ENCODE measurements at places on chromosomes 7 and 10.

DNA sequence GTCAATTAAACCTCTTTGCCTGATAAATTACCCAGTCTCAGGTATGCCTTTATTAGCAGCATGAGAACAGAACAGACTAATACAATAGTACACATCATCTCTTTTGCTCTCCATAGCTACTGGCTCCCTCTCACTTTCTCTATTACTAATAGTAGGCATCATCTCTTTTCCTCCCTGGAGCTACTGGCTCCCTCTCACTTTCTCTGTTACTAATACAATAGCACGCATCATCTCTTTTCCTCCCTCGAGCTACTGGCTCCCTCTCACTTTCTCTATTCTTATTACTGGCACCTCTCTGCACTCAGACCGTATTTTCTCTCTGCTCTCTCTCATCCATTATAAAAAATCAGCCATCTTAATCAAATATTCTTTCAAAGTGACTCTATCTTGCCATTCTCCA is 37.1 kb downstream of the SLC25A13 start:
- no peak for DNase-seq

DNA sequence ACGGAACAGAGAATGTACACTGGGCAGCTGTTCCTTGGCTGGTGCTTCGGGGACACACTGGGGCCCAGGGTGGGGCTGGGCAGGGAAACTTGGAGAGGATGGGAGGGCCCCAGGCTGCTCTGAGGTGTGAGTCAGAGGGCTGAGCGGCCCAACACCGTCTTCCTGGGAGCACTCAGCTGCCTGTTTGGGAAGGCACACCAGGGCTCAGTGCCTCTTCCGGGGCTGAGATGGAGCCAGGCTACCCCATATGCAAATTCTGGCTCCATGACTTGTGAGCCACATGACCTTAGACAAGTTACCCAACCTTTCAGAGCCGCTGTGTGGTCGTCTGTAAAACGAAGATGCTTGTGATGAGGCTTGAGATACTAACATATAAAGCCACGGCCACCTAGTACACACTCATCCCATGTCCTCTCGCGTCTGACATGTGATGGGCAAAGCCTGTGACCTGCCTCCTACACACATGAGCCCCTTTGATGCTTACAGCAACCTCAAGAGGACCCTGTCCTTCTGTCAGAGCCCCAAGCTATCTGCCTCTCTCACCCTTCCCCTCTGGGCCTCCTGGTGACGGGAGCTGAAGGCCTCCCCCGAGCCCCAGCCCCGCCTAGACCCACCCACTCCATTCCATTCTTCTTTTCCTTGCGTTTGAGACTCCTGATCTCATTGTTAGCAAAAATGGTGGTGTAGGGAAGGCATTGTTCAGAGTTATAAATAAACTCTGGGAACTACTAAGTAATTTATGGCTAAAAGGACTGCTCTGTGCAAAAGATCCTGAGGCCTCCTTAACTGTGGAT is 26.1 kb downstream of the KLRG2 start:
- no peak for DNase-seq

- no peak for DNase-seq
Observed at GRCh38 chr10:62665771-62666170, 138.7 kb upstream of the ADO start.

DNA sequence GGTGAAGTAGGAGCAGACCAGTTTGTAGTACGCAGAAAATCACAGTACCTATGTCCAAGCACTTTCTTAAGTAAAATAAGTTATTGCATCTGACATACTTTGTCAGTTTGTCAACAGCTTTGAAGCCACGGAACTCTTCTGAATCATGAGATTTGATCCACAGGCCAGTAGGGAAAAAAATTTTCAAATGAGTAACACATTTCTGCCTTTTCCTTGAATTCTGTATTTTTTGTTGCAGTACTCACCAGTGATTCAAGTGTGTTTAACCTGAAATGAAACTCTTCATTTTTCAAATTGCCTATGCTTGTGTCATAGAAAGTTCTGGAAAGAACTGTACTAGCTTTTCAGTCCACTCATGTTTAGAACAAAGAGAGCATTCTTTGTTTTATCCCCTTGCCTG is 337.7 kb downstream of the GATA3 start:
- DNase-seq = no peak

DNA sequence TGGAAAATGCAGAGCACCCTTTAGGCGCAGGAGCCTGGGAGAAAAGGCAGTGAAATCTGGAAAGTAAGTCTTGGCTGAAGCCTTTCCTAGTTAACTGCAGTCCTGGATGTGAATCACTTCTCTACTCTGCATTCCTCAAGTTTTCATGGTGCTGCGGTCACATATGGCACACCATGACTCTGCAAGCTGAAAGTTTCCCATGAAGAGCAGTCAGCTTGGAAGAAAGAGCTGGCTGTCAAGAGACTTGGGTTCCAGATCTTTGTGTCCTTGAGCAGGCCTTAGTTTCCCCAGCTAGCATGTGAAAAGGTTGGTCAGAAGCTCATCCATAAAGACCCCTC is 548.3 kb downstream of the SORCS3 start:
- no peak for DNase-seq

DNA sequence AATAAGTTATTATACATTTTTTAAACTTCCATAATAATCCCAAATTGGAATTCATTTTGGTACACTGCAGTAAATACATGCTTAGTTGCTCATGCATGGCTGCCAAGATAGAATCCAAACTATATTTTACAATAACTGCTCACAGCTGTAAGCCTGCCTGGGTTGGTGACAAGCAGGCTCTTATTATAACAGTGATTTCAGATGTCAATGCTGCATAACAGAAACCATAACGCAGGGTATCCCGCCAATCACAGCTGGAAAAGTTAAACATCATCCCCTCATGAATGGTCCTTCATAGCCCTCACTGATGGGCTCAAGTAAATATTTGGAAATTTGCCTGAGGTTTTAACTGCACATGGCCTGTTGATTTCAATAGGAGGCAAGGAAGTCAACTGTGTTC is 149.8 kb downstream of the AMPH start:
- DNase-seq = no peak

GRCh38 chr7:93515144-93515543 is 59.4 kb downstream of the CALCR start:
- DNase-seq = no peak

GRCh38 chr7:96219378-96220130 is 102.3 kb downstream of the SLC25A13 start:
- DNase-seq = no peak

- no peak for DNase-seq
Observed at GRCh38 chr7:46247664-46248063, 326.6 kb upstream of the IGFBP3 start.

- no peak for DNase-seq
Observed at GRCh38 chr7:126657599-126658358, 595.0 kb downstream of the GRM8 start.

DNA sequence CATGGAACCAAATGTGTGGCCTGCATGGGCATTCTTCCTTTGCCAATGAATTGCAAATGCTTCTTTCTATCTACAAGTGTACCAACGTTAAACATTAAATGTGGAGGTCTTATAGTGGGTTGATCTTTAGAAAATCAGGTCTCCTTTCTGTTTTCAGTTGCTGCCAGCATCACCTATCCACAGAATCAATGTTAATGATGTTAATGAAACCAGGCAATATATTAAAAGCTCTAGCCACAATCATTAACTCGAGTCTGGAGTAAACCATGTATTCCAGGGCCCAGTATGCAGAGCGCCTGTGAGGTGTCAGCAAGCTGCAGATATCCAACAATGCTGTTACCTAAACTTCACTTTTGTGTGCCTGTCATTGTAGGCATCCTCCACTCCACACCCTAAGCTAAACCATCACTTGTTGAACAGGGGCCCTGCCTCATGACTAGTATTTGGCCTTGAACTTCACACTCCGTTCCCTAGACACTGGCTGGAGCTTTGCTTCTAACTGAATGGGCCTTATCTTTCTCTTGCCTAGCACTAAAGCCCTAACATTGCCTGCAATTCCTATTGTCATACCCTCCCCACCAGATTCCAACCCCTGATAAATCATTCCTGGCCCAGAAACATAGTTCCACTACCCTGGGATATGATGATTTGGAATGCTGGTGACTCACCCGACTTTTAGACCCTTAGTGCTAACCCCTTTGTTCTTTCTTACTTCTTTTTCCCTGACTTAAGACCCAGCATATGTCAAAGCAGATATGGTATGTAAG is 24.3 kb upstream of the ITGB8 start:
- no peak for DNase-seq

DNA sequence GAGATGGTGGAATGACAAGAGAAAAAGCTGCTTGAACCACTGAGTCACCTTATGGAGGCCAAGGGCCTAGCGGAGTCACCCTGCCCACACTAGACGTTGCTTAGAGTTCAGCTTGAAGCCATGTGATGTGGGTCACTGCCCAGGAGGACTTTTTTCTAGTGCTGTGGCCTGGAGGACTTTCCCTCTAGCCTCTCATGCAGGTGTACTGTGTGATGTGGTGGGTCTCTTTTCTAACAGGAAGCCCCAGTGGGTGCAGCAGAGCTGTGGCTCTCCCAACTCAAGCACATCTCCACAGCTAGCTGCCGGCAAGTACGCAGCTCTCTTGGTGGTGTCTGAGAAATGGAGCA is 13.6 kb downstream of the POR start:
- DNase-seq = no peak

GRCh38 chr7:95357623-95358022 is 33.3 kb upstream of the PON1 start:
- no peak for DNase-seq
